Stimulated activated CD8-positive, alpha-beta memory T cell treated with anti-CD3 and anti-CD28 coated beads, Interleukin-15, amount 100 ng/mL, for 4 hours (primary cell): ENCODE measurements at places on chromosomes 3 and 15.

GRCh38 chr3:111103807-111104206 is 32.2 kb downstream of the NECTIN3 start:
- no peak for DNase-seq

DNA sequence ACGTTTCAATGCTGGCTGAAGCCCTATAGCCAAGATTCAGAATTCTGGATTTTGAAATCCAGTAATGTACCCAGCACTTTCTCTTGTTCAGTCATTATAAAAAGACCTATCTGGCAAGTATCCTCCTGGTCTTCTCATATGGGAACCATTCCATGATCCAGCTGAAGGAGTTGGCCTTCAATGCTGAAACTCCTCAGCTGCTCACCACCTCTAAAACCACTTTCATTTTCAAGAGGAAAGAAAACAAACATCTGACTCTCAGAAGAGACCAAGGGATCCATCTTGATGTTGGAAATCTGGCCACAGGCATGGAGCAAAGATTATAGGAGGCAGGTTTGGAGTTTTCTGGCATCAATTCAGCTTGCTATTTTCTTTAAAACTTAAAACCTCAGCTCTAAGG is 235.4 kb downstream of the FMN1 start:
- no peak for DNase-seq

DNA sequence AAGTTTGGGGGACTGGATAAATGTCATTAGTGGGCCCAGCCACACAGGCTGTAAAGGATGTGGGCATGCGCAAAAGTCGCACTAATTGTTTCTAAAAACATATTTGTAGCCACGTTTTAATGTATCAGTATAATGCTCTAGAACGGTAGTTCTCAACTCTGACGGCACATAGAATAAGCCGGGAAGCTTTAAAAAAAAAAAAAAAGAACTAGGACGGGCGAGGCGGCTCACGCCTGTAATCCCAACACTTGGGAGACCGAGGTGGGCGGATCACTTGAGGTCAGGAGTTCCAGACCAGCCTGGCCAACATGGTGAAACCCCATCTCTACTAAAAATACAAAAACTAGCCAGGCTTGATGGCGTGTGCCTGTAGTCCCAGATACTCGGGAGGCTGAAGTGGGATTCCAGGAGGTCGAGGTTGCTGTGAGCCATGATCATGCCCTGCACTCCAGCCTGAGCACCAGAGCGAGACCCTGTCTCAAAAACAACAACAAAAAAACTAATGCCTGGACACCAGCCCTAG is 618 bp upstream of the MON1A start:
- no peak for DNase-seq

DNA sequence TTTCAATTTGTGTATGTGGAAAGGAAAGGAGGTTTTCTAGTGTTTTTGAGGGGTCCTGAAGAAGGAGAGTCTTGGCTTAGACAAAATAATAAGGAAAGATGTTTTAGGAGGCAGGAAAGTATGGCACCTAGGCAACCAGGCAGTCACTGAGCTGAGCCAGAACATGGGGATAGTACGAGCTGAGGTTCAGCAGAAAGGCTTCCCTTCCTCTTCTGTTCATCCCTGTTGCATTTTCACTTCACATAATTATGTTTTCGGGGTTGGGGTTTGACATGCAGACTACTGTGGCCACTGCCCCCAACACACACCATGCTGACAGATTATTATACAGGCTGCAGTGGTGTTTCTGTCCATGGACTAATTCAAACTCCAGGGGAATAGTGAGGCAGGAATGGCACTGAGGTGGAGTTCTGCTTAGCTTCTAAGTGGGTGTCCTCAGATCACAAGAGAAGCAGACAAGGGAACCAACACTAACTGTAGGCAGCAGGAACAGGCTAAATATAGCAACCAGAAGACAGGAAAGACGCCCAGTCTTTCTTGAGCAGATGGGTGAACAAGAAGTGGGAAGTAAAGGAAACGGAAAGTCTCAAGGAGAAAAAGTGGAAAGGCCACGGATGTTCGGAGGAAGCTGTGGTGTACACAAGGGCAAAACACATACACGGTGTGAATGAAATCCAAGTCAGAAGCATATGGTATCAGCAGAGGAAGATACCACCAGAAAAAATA is 305.8 kb downstream of the PLCL2 start:
- no peak for DNase-seq

GRCh38 chr3:98827221-98827920 is 64.2 kb downstream of the ST3GAL6 start:
- no peak for DNase-seq

- peak; percentile 38 for DNase-seq
Observed at GRCh38 chr15:55267401-55268175, 22.0 kb downstream of the RAB27A start.

DNA sequence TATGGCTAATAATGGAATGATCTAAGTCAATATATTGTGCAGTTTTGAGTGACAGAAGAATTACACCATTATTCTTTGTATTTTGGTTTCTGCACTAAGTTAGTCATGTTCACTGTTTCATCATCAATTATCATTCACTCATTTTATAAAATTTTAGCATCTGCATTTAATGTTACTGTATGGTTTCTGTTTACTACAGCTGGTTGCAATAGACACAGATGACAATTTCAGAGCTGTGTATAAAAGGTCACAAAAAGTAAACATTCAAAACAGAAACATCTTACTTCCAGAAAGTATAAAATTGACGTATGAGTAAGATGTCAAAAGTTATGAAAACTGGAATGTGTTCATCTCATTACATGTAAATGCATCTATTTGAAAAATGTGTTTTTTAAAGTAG is 111.1 kb upstream of the GBE1 start:
- no peak for DNase-seq

DNA sequence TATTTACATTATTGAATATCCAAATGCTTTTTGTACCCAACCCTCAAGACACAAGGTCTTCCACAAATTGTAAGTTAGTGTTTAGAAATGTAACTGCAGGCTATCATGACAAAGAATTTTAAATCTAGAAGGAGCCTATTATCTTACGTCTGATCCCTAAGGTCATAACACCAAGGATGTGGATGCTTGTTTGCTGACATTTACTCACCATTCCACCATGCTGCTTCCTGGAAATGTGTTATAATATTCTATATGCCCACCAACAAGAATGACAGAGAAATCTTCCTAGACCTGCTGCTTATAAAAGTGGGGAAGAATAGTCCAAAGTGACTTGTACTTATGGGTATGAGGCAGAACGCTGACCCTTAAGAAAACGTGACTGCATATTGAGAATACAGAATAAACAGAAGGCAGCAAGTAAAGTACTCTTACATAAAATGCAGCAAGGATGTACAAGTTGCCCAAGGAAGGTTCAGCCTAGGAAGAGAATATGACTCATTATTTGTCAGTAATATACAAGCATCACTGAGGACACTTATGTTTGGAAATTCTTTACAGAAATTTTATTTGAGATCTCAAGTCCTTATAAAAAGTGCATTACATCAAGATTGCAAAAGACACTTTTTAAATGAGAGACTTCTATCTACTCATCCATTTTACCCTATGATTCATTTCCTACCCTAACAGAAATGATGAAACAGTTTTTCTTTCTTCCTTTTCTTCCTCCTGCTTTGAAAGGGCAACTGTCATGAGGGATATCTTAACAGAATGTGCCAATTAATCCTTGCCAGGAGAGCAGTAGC is 59.6 kb downstream of the ESYT3 start:
- DNase-seq, result no peak

DNA sequence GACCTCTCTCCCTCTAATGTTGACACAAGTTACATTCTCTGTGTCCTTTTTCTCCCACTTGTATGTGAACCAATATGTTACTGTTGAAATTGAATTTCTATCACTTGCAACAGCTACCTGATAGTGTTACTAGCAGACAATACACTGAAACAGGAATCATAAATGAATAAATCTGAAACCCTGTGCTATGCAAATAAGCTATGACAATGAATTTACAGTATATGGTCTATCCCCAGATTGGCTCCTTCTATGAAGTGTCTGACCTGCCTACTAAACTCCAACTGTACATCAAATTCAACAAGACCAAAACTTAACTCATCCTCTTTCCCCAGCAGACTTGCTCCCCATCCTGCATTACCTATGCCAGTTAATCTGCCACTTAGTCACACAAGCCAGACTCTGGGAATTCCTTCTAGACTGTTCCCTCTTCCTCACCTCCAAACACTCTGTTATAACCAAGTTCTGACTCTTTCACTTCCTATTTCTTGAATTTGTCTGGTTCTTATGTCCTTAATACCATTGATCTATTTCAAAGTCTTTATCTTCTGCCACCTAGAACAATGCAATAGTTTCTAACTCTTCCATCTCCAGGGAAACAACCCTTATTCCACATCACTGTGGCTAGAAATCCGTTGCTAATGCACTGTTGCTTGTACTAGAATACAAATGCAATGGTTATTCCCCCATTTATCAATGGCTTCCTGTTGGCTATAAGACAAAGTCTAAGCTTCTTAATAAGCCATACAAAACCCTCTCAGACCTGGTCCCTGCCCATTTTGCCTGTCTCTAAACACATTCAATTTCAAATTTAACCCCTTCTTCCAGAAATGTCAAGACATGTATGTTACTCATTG is 13.4 kb upstream of the ZNF639 start:
- DNase-seq, result no peak

DNA sequence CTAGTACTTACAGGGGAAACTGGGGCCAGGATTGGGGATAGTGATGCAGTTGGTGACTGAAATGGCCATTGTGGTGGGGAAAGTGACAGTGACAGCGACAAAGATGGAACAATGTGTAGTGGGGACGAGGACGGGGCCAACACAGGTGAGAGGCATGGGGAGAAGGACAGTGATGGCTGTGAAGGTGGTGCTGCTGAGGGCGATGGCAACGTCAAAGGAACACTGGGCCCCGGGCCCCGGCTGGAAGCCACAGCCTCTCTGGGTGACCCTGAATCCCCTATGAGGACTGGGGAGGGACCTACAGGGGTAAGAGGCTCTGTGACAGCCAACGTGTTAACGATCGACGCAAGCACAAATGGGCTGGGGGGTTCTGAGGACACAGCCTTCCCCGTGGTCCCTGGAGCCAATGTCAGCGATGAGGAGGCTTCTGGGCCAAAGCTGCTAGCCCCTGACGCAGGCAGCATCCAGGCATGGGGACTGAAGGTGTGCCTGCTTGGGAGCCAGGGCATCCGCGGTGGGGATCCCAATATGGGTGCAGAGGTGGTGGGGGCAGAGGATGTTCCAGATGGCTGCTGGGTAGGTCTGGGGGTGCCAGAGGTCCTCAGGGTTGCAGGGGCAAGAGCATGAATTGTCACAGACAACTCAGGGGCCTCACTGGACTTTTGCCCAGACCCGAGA is 25.2 kb upstream of the GOLGA6C start:
- no peak for DNase-seq

GRCh38 chr3:6455031-6455430 is 405.9 kb upstream of the GRM7 start:
- DNase-seq, result no peak

GRCh38 chr3:152243301-152243711 is 25.4 kb upstream of the MBNL1 start:
- no peak for DNase-seq

DNA sequence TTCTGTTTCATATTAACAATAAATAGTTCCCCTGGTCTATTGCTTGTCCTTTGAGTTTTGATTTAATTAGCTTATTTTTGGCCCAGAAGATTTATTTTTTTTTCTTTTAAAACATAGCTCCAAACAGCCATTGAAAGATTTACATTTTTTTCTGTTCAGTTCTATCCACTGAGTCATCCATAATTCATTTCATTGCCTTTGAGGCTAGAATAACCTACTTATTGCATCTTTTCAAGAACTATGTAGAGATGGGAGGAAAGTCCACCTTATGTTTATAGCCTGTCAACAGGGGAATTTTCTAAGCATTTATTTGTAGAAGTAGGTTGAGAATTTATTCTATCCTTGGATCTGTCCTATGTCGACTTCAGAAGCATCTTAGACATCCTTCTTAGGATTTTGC is 53.4 kb upstream of the CHD2 start:
- no peak for DNase-seq

GRCh38 chr3:8546609-8547008 is 45.0 kb downstream of the LMCD1 start:
- no peak for DNase-seq

- no peak for DNase-seq
Observed at GRCh38 chr3:98743071-98743470, 20.1 kb upstream of the ST3GAL6 start.

DNA sequence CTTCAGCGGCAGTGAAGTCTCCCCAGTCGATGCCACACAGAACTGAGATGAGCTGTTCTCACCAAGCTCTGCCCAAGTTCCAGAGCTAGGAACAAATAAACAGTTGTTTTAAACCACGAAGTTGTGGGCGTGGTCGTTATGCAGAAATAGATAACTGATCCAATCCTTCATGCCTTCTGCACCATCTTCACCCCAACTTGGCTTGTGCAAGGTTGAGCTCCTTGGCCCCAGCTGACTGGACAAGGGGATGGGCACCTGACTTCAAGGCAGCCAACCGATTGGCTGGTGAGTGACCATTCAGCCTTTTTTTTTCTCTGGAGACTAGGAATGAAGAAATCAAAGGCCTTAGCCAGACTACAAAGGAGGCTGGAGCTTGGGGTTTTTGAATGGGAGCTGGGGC is 23.9 kb downstream of the LINGO1 start:
- no peak for DNase-seq

- DNase-seq, result no peak
Observed at GRCh38 chr3:20458994-20459716, 273.1 kb upstream of the SGO1 start.

- DNase-seq, result no peak
Observed at GRCh38 chr15:82970078-82970686, 15.8 kb upstream of the RAMAC start.

- no peak for DNase-seq
Observed at GRCh38 chr3:195063581-195064193, 207.3 kb downstream of the XXYLT1 start.

DNA sequence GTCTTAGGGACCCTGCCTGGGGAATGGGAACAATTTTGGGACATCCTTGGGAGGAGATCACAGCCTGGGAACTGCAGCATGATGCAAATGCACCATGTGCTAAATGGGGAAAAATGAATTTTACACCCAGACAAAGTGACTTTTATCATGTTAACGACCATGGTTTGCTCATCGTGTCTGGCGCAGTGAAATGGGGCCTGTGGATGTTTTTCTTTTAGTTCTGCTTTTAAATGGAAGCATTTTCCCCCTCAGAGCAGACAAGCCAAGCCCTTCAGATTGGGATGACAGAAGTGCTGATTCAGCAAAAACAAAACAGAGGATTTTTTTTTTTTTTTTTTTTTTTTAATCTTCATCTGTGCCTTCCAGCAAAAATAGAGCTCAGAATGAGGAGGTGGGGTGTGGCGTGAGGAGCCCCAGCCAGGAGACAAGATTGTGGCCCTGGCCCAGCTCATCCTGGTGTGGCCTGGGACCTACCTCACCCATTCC is 14.3 kb upstream of the CACNA2D2 start:
- no peak for DNase-seq
